Activated CD4-positive, CD25-positive, alpha-beta regulatory T cell (primary cell): ENCODE measurements at places on chromosomes 5 and 9.

DNA sequence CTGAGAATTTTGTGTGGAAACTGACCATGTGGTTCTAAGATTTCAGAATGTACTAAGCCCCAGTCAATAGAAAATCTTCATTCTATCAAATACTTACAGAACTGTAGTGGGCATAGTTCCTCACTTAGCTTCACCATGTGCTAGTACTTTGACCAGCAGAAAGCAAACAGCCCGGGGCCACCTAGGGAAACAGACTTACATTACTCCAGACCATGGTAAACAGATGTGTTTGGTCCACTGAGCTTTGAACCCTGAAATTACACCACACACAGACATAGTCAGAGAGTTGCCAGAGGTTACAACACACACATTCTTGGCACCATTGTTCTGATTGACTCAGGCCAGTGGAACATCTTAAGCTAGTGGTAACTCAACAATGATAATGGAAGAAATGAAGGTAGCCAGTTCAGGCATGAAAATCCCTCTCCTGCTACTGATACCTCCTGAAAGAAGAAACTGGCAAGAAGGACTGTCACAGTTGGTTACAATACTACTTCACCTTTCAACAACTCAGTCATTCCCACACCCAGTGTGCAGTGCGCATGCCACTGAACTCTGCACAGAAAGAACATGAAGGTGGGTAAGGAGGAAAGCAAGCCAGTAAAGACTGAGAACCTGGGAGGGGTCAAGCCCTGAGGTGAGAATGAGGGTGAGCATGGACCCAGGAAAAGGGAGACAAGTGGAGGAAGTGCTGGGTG, 18.7 kb upstream of the LECT2 start:
- no peak for DNase-seq

DNA sequence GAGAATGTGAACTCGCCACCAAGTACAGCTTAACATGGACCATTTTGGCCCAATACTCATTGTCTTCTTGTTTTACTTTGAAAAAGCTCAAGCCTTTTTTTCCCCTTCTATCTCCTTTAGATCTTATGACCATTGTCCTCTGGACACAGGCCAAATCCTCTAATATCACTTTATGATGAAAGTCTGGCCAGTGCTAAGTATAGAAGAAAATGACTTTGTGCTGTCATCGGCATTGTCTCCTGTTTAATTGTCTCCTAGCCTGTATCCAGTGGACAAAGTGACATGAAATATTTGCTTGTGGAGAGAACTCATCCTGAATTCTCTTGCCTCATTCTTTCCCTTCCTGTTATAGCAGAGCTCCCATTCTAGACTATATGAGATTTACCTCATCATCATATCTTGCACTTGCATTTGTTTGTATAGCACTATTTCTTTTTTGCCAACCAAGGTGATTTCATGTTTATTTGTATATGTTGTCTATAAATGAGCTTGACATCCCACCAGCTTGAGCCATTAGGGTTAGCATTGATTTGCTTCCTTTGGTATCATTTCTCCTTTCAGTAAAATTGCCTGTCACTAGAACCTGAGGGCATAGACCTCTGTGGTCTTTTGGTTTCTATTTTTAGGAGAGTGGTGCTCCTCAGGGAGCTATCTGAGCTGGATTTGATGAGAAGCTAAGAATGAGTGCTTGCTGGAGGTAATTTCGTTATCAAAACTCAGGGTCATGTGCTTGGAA, 18.8 kb upstream of the TNFAIP8 start:
- no peak for DNase-seq

- no peak for DNase-seq
These were observed 16.4 kb upstream of the RPS14 start for GRCh38 chr5:150465927-150466326.

- DNase-seq: no peak
These were observed 904 bp downstream of the EDF1 start for GRCh38 chr9:136865041-136865767.

DNA sequence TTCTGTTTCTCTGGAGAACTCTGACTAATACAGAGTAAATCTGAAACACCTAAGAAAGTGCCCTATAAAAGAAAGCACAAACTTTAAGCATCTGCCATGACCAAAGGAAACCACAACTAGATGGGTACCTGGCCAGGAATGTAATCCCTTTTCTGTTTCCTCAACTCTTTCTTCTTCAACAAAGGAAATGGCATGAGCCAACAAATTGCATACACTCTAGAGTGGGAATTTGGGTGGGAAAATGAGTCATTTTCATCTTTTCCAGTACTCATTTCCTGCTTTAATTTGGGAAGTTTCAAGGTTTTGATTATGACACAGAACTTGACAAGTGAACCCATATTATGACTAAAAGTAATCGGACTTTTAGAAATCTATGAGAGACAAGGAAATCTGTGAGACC, 349.2 kb upstream of the RORB start:
- DNase-seq: no peak

DNA sequence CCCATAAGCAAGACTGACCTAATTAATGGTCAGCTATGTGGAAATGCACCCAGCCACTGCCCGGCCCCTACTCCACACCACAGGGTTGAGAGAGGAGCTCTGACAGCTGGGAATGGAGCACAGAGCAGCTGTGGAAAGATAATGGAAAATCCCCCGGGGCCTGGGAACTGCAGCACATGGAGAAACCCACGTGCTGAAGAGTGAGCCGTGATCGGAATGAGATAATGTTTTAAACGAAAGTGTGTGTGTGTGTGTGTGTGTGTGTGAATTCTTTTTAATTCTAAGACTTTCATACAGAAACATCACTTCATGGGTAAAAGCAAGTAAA, 13.1 kb upstream of the SLC12A7 start:
- no peak for DNase-seq

GRCh38 chr5:146151970-146152369, 30.5 kb downstream of the LARS1 start:
- DNase-seq: no peak

- DNase-seq: no peak
These were observed 122.3 kb downstream of the CDC42SE2 start for GRCh38 chr5:131386124-131386523.

DNA sequence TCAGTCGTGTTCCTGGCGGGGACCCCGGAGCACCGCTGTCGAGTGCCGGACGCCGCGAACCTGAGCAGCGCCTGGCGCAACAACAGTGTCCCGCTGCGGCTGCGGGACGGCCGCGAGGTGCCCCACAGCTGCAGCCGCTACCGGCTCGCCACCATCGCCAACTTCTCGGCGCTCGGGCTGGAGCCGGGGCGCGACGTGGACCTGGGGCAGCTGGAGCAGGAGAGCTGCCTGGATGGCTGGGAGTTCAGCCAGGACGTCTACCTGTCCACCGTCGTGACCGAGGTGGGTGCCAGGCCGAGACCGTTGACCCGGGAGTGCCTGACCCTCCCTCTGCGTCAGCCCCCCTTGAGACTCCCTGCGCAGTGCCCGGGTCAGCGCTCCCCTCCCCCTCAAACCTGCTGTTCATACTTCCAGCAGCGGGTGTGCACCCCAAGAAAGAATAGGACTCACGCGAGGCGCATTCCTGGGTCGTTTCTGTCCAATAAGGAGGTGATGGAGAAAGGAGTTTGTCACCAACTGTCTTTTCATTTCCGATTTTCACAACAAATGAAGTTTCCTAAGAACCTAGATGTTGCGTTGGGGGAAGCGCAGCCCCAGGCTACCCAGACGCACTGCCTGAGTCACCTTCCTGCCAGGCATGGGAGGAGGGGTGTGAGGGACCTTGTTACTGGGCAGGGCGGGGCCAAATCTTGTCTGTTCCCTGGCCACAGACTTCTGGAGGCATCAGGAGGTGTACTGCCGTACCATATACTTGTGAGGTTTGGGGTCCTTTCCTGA, 722 bp downstream of the SLC22A4 start:
- no peak for DNase-seq

GRCh38 chr5:15506897-15507296, 6.9 kb downstream of the FBXL7 start:
- DNase-seq: no peak

DNA sequence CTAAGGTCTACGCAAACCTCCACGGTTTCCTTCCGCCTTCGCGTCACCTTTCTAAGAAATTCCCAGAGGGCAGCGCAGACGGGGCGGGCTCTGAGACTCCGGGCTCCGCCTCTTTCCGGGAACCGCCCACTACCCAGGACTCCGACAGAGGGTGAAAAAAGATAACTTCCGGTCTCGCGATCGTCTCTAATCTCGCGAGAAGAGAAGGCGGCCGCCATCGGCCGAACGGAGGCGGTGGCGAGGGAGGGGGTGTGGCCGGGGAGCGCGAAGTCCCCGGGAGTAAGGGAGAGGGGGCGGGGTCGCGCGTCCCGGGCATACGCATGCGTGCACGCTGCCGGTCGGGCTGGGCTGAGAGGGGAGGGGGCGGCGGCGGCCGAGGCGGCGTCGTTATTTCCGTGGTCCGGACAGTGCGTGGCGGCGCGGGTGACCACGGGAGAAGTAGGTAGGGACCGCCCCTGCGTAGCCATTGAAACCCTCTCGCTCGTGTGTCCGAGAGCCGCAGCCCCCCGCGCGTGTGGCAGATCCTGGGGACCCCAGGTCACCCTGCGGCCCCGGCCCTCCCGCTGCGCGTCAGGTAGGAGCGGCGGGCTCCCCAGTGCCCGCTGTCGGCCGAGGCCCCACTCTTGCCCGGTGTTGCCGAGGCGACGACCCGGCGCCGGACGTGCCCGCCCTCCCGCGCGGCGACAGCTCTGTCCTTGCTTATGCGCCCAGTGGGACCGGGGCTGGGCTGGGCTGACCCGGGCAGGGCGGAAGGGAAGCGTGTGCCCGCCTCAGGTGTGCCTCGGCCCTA, at the start of gene NAA35:
Gene NAA35 (plus strand): TSS at position 315 of the 790 bp plus-strand sequence. CDS start 1,014 bp downstream, outside the sequence.
- DNase-seq: peak; percentile 98

DNA sequence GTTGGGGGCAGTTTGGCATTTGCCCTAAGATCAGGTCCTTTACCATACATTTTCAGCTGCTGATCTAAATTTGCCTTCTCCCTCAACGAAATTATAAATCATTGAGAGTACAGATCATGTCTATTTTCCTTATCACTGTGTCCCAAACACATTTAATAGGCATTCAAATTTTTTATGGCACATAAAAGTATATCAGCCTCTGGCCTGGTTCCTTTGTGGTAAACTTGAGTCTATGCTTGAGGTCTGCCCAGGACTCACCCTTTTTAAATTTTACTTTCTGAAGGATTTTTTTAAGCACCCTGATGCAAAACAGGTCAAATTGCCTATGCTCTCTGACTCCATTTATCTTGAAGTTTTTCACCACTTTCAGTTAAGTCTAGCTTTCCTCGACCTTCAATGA, 163.6 kb upstream of the GRIN3A start:
- DNase-seq: no peak

DNA sequence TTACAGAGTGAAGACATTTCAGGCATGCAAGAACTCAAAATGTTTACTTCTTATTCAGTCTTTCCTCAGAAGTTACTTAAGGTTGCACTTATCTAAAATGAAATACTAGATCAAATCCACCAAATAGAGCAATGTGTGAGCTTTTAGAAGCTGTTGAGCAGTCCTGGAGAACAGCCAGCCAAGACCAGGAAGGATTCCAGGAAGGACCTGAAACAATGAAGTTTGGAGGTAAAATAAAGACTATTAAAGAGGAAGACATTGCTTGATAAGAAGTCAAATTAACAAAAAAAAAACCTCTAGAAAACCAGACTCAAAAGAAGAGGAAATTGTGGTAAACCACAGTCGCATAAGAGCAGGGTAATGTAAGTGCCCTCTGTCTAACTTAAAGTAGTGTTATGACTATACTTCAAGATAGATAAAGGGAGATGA, 156.2 kb upstream of the S1PR3 start:
- DNase-seq: no peak

DNA sequence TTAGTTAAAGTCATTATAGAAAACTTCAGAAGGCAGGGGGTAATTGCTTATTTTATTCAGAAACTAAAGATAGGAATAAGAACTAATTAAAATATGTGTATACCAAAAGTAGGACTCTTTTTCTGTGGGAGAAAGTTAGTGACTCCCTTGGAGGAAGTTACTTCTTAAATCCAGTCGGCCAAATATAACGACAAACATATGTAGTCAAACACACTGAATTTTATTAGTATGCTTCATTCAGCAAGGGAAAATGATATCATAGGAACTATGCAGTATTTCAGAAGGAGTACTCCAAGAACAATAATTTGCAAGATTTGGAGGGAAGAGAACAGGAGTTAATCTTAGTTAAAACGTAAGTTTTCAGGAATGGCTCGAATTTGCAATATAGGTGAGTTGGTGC, 432.6 kb downstream of the CYLC2 start:
- no peak for DNase-seq
